T-helper 1 cell treated with Interleukin-12 subunit alpha and Interleukin-12 subunit beta and Interleukin-4 antibody, amounts not matched to agents 30 ng/mL and 1 ng/mL, for 36 hours (primary cell): ENCODE measurements at places on chromosomes 2 and 18. TPM values are rescaled to one million over a fixed set of nuclear protein-coding genes. Genes with fewer than 3 reads are reported as not detected.

Gene DUSP2
- total RNA-seq = 71.0 and 74.7 TPM in 2 replicates

Gene NT5DC4
- 0.17 TPM in 1 of 2 replicates, not detected in the other for total RNA-seq

Gene SLC40A1
- total RNA-seq = 2.8 TPM in 2 replicates

Gene NRBP1
- total RNA-seq = 100 and 104 TPM in 2 replicates

Gene MYCN
- total RNA-seq = not detected in 2 replicates

Gene EIF5B
- 53.6 and 58.2 TPM in 2 replicates for total RNA-seq
